NCI-H226 (cell line): ENCODE measurements at places on chromosomes 7 and 10.

- DNase-seq: no peak
These were observed 291.2 kb downstream of the AUTS2 start for GRCh38 chr7:69889338-69889975.

GRCh38 chr7:39924122-39924521, 25.9 kb upstream of the CDK13 start:
- DNase-seq: no peak

DNA sequence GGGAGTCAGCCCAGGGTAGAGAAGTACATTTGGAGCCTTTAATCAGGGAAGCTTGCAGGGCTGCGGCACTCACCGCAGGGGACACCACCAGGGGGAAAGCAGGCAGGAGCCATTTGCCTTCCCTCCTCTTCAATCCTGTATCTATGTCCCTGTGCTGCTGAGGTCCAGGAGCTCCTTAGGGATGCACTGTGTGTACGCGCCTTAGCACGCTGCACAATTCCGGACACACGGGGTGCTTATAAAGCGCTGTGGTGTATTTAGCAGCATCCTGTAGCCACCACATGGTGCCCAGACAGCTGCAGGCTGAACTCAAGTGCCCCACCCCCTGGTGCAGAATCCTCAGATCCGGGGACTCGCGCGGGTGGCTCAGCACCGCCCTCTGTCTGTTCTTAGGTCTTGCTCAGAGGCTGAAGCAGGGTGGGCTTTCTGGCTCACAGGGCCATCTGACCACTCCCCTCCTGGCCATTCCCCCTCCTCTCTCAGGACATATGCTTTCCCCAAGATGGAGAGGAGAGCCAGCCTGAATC, 421.4 kb downstream of the SDK1 start:
- no peak for DNase-seq

DNA sequence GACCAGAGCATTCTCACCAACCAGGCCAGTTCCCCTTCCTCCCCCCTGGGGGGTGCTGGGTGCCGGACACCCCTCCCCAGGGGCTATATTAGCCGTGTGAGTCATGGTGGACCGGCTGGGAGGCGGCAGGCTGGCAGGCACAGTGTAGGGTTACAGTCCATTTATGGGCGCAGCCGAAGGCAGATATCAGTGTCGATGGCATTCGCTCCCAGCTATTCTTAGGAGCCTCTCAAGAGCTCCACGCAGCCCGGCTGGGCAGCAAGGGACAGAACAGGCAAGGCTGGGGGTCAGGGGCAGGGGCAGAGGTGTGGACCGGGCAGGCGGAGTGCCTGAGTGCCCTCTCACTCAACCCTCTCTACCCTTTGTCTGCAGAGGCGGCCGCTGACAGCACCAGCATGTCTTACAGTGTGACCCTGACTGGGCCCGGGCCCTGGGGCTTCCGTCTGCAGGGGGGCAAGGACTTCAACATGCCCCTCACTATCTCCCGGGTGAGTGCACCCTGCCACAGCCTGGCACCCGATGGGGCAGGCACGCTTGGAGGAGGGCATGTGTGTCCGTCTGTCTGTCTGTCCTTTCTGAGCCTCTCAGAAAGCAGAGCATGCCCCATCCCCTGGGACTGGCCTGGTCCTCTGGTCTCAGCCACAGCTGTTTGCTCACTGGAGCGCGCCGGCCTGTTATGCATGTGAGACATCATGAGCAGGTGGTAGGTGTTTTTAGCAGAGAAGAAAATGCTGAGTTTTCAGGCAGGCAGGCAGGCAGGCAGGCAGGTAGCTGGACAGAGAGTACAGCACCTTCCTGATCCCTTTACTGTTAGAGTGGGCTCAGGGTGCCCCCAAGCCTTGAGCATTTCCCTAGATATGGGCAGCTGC, at the start of gene LDB3:
LDB3 (plus strand) TSS at position 215 of the 869 bp plus-strand sequence; CDS start at position 396, 181 bp downstream.
- no peak for DNase-seq

DNA sequence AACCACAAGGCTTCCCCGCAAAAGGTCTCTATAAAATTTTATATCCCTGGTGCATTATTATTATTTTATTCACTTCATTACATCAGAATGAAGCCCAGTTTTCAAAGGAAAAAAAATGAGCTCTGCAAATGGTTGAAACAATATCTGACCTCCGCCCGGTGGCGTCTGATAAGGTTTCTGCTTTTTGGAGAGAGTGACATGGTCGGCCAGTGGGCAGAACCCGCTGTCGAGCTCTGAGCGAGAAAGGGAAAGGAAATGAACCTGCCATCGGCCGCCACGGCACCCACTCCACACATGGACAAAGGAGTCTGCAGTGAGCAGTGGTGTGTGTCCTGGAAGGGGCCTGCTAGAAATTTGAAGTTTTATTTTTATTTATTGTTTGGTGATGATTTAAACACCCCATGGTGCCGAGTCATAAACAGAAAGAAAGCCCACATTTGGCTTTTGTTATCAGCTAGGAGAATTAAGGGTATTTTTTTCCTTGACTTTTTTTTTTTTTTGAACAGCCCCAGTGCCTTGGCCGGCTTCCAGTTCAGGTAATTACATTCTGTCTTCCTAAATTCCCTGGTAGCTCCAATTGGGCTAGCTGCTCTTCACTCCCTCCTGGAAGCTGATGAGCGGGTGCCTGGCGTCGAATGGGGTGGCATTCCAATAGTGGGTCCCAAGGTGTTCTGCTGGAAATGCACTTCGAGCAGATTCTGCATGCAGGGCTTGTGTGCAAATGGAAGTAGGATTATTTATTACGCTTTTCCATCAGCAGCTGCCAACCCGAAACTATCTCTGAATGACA, 149.4 kb upstream of the MKI67 start:
- no peak for DNase-seq

GRCh38 chr10:78776756-78777155, 292.0 kb upstream of the ZMIZ1 start:
- DNase-seq: no peak

DNA sequence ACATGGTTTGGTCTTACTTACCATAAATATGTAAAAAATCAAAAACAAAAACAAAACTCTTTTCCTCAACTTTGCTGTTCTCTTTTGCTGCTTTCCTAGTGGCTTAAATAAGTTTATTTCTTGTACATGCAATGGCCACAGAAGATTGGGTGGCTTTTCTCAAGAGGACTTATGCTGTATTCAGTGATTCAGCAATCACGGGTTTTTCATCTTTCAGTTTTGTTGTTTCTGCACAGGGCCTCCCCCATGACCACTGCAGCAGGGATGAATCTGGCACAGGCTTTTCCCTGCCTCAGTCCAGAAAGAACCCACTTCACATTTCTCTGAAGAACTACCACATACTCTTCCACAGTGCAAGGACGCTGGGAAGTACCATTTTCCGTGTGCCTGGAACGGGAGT, 355.0 kb downstream of the RNLS start:
- no peak for DNase-seq

DNA sequence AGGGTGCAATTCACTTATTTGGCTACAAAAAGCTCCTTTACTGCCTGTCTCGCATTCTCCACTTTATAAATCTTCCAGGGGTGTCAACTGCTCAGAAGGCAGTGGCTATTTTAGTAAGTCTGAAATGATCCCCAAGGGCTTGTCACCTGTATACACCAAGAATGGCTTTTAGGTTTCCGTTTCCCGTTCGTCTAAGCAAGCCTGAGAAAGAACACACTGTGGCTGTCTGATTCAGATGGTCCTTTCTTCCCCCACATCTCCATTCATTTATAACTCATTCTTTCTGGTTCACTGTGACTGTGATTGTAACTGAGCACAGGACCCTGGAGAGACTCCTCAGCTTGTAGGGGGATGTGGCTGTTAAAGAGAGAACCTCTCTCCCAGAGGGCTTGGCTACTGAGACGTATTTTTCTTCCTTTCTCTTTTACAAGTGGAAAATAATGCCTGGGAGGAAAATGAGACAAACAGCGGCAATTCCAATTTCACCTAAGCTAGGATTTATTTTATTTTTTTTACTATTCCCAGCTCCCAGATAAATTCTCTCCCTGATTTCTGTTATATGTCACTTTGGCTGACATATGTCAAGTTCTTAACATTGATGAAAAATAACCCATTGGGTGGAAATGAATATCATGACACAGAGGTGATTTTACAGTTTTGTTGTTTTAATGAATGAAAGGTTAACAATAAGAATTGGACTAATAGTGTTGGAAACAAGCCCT, 129.3 kb downstream of the FAM107B start:
- no peak for DNase-seq

- DNase-seq: no peak
These were observed 146.9 kb downstream of the TPST1 start for GRCh38 chr7:66352071-66352470.

DNA sequence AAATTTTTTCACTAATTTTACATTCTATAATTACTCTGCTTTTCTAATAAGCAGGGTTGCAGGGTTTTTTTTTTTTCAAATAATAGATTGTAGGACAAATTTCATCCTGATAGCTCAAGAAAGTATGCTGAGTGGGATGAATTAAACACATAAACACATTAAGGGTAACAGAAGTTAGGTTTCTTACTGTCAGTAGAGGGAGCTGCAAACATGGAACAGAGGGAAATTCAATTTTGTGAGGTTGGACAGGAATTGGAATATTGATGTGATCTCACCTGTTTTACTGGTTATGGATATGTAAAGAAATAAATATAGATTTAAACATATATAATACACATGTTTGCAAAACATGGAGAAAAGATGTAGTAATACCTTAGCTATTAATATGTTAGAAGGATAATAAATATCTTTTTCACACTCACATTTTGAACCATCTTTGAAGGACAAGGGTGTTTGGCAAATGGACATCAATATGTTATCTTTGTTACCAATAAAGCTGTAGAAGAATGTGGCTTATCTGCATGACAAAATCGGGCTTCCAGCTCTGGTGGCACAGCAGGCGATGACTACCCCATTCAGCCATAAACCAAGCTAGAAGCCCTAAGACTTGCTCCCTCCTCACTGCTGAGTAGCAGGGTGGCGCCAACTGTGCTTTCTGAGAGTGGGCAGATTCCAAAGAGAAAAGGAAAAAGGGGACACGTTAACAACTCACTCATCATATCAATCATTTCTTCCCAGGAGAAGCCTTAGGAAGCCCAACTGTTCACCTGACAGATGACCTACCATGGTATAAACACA, 1257.4 kb downstream of the GATA3 start:
- DNase-seq: no peak

- DNase-seq: no peak
These were observed 23.0 kb upstream of the DMBT1 start for GRCh38 chr10:122537545-122537944.

- DNase-seq: no peak
These were observed 162.0 kb downstream of the MAGI2 start for GRCh38 chr7:79291498-79291865.

GRCh38 chr7:92133133-92133736, 1.0 kb downstream of the CYP51A1 start:
- no peak for DNase-seq

- DNase-seq: no peak
These were observed 427.8 kb upstream of the ZMIZ1 start for GRCh38 chr10:78640796-78641636.

GRCh38 chr7:158525648-158526484, 61.8 kb downstream of the PTPRN2 start:
- no peak for DNase-seq

- no peak for DNase-seq
These were observed 187.5 kb downstream of the EVX1 start for GRCh38 chr7:27430105-27430504.

- DNase-seq: no peak
These were observed 1.3 kb downstream of the ABI1 start for GRCh38 chr10:26859241-26860101.

DNA sequence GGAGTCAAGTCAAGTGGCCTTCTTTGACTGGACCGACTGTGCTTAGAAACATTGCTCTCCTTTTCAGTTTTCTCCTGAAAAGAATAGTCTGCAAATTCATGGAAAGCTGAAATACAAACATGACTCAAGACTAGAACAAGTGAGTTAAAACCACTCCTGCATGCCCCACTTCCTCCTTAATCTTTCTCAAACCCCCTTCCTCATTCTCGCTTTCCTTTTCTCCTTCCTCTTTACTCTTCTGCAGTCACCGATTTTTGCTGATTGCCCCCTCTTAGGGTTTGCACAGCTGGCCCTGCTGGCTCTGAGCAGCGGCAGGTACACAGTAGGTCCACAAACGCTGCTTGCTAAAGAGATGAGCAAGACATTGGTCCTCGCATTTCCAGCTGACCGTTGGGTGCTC, 34.8 kb upstream of the MKI67 start:
- DNase-seq: no peak

- no peak for DNase-seq
These were observed 117.7 kb upstream of the FRMD4A start for GRCh38 chr10:14448197-14448990.

DNA sequence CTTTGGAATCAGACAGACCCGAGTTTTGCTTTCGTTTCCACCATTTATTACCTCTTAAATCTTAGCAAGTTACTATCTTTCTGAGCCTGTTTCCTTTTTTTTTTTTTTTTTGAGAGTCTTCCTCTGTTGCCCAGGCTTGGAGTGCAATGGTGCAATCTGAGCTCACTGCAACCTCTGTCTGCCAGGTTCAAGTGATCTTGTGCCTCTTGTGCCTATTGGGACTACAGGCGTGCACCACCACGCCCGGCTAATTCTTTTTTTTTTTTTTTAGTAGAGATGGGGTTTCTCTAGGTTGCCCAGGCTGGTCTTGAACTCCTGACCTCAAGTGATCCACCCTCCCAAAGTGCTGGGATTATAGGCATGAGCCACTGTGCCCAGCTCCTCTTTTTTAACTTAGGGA, 79.5 kb upstream of the LRRC17 start:
- no peak for DNase-seq

GRCh38 chr7:32427769-32428291, 62.4 kb downstream of the LSM5 start:
- DNase-seq: peak; percentile 30

GRCh38 chr10:88039496-88040200, 176.2 kb downstream of the PTEN start:
- DNase-seq: peak; percentile 12

DNA sequence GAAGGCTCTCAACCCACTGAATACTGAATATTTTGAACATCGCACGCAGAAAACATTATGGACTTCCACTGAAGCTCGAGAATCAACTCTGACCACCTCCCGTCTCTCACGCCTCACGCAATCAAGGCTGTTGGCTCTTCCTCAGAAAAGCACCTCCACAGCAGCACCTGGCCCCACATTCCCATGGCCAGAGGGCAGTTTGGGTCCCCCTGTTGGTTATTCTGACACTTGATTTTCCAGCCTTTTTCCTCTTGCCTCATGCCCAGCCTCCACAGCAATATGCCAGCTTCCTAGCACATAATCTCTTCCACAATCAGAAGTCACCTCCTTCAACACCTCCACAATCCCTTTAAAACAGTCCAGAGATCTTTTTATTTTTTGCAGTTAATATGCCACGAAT, 55.9 kb downstream of the SVOPL start:
- no peak for DNase-seq

DNA sequence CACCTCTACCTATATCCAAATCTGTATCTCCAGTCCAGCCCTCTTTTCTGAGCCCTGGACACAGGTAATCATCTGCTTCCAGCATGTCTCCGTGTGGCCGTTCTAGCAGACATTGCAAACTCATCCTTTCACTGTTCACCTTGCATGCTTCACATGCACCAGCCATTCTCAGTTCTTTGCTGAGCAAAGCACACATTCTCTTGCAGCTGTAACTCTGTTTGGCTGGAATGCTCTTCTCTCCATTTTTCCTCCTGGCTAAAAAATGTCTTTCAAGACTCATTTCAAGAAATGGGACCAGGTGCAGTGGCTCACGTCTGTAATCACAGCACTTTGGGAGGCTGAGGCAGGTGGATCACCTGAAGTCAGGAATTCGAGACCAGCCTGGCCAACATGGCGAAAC, 40.3 kb upstream of the NRF1 start:
- no peak for DNase-seq
